Karpas-422 (cell line): ENCODE measurements at places on chromosomes 2 and 18.

GRCh38 chr2:148614322-148615049, 30.1 kb upstream of the EPC2 start:
- peak; percentile 59 for DNase-seq

DNA sequence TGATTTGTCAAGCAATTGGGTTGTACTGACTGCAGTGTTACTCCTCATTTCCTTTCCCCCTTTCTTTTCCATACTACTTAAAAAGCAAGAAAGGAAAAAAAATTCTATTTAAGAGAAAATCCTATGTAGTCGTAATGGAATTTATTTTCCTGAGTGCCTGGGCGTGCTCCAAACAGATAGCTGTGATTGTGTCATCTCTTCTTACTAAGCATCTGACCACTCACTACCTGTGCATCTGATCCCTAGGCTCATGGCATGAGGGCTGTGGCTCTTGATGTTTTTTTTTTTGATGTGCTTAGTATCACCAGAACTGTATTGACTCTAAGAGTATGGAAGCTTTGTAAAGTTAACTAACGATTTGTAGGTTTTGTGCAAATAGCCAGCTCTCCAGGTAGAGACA, 19.0 kb downstream of the CRIM1 start:
- DNase-seq: no peak

DNA sequence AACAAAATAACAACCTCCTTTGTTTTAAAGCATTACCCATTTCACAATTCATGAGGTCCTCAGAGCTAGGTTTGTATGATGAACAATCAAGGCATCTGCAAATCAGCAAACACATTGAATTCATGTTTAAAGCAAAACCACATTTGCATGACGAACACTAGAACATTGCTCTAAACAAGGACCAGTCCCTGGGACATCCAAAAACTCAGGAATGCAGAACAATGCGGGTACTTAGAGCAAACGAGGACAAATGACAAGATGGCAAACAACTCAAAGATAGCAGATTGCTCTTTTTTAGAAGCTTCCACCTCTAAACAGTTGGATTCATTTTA, 45.7 kb upstream of the RALBP1 start:
- no peak for DNase-seq

DNA sequence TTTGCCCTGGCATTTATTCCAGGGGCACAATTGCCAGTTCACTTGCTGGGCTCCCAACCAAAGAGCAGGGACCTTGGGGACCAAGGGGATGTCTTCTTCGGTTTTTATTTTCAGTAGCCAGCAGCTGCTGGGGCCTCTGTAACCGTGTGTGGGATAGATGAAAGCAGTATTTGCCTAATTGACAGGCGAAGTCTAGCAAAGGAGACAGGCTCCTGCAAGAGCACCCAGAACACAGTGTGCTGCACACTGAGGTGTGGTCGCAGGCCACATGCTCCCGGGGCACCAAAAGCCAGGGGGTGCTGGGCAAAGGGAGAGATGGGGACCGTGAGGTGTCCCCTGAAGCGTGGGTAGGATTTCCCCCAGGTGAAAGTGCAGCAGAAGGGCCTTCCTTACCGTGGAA, 5.3 kb downstream of the SAG start:
- DNase-seq: peak; percentile 54

DNA sequence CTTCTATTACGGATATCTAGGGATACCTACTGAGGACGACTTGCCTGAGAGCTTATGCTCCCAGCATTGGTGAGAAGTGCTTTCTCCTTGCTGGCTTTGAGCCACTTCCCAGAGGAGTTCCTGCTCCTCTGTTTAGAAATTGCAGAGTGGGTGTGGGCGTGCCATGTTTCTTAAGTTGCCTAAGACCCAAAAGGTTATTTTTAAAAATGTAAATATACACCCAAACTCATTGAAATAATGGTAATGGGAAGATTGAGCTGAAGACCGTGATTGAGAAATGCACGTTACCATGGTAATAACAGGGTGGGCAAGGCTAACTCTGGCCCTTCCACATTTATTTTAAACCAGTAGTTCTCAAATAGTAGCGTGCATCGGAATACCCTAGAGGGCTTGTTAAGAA, 17.2 kb upstream of the TMEM200C start:
- no peak for DNase-seq

- no peak for DNase-seq
Observed at GRCh38 chr18:13640266-13640860, 86.0 kb downstream of the FAM210A start.

DNA sequence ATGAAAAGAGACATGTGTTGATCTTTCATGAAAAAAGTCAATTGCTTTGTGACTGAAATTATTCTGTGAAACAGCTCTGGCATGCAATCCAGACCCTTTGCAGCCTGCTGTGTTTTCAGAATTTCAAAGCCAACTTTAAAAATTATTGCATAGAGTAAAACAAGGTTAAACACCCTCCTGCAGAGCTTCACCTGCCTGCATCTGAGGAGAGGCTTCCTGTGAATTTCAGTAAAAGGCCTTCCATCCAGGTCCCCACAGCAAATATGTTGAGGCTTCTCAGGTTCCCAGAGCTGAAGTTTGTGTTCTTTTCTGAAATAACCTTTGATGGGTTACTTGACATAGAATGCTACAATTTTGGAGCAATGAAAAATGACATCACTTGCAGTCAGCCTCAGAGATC, 4.1 kb downstream of the XIRP2 start:
- no peak for DNase-seq

DNA sequence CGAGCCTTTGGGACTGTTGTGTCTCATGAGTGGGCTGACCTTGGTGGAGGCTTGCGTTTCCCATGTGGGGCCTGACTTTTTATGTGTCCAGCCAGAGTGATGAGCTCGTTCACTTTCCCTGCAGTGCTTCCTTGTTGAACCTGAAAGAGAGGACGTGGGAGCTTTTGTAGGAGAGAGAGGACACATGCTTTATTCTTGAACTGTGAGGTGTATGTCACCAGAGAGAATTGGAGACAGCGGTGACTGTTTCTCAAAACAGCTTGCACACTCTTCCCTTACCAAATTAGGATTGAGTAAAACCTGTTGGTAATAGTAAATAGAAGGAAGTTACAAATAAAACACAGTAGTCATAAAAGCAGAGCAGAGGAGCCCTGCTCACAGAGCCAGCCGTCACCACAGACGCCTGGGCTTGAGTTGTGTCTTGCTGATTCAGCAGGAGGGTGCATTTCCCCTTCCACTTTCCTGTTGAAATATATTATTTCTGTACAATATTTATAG, 60.7 kb downstream of the INPP4A start:
- DNase-seq: no peak

- DNase-seq: peak; percentile 56
Observed at GRCh38 chr2:155815851-155816250, 516.7 kb downstream of the NR4A2 start.

- DNase-seq: peak; percentile 67
Observed at GRCh38 chr2:2698182-2699120, 367.4 kb upstream of the MYT1L start.

DNA sequence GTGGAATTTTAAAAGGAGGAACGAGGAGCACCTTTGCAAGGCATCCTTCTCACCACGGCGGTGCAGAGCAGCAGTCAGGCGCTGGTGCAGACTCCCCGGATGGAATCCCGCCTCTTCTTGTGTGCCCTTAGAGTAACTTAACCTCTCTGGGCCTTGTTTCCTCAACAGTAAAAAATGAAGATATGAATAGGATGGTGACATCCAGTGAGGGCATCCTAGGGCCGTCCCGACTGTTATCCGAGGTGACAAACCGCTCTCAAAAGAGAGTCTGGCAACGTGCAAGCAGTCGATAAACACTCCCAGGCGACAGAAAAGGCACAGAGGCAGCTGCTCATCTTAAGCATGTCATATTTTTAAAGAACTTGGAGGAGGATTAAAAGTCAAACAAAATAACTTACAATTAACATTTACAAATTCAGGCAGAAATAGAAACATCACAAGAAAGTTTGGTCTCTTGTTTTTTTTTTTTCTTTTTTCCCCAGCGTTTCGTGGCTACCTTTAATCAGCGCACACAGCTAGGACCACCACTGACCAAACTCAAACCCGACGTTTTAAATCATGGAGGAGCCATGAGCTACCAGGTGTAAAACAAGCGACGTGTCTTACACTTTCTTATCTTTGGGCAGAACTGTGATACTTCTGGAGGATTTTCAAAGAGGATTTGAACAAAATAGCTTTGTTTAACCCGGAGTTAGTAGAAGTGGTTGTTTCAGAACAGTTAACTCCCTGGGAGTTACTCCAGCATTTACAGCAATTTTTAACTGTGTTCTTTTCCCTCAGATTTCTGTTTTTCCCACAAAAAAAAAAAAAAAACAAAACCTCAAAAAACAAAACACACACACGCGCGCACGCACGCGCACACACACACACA, 2.1 kb downstream of the MBP start:
- peak; percentile 52 for DNase-seq

DNA sequence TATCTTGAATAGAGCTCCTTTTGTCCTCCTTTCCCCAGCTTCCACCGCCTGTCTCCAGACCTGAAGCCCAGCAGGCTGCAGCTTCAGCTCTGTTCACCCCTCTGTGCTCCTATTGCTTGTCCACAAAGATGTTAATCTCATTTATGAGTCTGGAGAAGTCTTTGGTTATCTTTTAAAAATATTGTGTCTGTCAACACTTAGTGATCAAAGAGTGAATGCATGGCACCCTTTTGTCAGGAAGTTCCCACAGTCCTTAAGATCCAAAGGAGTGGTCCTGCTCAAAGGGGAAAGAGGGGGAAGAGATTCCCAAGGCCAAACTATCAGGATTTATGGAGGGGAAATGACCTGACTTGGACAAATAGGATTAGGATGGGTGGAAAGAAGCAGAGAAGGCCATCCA, 118.9 kb downstream of the ACAA2 start:
- no peak for DNase-seq
